ENCODE measurements at places on chromosomes 2 and 18.
A peak's percentile ranks its signal among the peaks of the same experiment; 100 is the strongest.

DNA sequence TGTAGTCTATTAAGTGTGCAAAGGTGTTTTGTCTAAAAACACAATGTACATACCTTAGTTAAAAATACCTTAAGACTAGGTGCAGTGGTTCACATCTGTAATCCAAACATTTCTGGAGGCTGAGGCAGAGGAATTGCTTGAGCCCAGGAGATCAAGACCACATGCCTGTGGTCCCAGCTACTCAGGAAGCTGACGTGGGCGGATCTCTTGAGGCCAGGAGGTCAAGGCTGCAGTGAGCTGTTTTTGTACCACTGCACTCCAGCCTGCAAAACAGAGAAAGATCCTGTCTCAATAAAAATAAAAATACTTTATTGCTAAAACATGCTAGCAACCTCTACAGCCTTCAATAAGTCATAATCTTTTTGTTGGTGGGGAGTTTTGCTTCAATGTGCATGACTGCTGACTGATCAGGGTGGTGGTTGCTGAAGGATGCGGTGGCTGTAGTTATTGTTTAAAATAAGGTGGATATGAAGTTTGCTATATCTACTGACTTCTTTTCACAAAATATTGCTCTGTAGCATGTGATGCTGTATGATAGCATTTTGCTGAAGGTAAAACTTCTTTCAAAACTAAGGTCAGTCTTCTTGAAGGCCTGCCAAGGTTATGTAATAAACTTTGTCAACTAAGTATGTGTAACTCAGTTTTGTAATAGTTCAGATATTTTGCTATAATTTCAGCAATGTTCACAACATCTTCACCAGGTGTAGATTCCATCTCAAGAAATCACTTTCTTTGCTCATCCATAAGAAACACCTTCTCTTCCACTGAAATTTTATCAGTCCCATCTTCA lies 1238.0 kb upstream of the NRXN1 start:
- no peak for DNase-seq

GRCh38 chr2:119387381-119388129 lies 20.8 kb downstream of the DBI start:
- DNase-seq, result peak; percentile 96

DNA sequence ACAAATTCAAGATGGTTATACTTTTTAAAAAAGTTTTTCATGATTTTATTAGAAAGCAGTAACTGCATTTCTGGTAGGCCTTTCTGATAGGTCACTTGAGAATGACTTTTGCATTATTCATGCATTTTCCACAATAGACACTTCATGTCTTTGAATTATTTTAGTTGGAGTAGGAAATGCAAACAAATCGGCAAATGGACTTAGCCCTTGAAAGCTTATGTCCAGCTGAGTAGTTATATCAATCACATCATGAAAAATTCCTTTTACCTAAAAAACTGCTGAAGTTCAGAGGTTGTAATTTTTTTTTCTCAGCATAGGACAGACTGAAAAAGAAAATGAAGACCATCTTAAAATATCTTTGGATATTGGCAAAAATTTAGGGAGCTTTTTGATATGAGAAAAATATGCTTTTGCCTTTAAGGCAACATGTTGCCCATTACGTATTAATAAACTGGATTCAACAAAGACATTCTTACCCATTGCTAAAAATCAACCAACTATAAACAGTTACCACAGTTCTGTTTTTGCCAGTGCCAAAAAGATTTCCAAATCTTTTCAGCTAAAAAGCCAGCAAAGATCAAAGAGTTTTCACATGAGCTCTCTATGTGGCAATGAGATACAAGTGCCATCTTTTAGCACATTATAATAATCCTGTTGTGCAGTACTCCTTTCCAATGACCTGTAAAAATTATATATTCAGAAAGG lies 45.5 kb upstream of the FRZB start:
- no peak for DNase-seq

- DNase-seq, result no peak
Observed at GRCh38 chr2:189010536-189010935, 36.4 kb downstream of the COL3A1 start.

DNA sequence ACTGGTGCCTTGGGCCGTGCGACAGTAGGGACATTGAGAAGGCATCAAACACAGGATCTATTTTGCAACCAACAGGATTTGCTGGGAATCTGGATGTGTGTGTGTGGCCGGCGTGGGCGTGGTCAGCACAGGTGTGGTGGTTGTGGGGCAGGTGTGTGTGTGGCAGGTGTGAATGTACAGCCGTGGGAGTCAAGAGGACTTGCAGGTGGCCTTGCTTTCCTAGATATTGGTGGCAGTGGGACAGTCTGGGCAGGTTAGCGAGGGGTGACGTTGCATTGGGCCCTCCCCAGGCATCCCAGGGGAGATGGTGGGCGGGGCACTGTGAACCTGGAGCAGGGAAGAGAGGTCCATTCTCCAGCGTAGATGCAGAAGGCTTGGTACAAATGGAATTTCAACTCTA lies 3.2 kb upstream of the LIMS2 start:
- no peak for DNase-seq

DNA sequence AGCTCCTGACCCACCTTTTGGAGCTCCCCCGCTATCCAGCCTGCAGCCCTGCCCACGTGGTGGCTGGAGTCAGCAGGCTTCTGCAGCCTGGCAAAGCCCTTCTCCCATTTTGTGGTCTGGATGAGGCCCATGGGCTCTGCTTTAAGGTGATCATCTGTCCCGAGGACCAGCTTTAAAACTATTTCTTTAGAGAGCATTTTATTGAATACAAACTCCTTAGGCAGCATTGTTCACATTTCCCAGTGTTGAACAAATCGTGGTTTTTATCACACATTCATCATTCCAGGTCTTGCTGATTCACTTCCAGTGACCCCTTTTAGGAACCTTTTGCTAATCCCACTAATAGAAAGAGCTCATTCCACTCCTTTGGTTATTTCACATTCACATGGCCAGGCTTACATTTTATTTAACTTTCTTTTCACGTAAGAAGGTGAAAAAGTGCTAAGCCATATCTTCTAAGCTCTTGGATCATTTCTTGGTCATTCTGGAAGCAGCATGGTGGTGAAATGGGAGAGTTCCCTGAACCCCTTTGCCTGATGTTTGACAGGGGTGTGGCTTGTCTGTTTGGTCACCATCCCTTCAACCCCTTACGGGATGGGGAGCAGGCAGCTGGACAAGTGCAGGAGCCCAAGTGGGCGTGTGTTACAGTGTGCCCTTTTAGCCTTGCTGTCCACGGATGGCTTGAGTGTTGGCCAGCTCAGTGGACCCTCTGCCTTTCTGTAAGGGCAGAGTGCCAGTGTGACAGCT lies 80.4 kb upstream of the RAPGEF4 start:
- no peak for DNase-seq

DNA sequence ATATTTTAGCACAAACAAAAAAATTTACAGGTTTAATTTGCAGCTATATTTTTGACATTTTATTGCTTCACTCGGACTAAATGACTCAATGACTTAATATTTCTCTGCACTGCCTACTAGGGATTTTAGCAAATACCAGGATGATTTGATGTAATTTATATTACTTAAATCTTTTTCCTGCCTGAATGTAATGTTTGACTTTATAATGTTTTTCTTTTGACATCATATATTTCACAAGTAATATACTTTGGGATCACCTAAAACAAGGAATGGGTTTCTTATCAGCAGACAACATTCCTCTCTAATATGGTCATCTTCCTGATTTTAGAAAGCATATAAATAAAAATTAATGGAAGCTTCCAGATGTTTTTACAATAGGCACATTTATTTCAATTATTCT lies 253.2 kb upstream of the EPC2 start:
- no peak for DNase-seq

DNA sequence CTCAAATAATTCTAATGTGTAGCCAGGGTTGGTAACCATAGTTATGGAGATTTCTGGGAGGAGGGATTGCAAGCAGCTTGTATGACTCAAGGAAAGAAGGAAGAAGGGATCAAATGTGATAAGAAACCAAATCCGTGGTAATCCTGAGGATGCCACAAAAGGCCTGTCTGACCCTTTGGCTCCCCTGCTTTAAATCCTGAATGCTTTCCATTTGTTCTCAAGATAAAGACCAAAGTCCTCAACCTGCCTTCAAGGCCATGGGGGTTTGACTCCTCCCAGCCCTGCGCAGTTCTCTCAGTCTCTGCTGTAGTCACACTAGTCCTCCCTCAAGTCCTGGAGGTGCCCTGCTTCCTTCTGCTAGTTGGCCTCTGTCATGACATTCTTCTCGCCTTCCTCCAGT lies 74.0 kb downstream of the SUMO1 start:
- DNase-seq, result no peak

DNA sequence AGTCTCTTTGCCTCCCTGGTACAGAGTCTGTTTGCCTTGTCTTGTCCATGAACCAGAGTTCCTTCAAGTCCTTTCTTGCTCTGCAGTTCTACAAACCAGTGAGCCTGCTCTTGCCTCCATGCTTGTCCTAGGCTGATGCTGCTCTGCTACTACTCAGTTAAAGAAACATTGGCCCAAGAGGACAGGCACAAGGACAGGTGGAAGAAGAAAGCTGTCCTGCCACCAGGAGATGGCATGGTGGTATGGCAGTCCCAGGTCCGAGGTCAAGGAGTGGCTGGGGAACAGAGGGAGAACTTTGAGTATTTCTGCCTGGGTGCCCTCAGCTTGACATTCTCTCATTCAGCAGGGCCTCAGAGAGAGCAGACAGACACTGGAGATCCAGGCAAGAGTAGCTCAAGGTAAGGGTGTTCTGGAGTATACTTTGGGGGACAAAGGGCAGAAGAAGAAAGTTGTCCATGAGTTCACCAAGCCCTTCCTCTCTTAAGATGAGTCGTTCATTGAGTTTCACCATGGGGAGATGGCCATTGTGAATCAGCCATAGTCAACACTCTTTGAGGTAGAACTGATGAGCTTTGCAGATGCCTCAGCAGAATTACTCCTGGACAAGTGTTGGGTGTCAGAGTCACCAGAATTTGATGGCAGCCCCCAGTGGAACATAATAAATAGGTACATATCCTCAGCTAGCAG lies 20.4 kb downstream of the TTC32 start:
- peak; percentile 37 for DNase-seq

DNA sequence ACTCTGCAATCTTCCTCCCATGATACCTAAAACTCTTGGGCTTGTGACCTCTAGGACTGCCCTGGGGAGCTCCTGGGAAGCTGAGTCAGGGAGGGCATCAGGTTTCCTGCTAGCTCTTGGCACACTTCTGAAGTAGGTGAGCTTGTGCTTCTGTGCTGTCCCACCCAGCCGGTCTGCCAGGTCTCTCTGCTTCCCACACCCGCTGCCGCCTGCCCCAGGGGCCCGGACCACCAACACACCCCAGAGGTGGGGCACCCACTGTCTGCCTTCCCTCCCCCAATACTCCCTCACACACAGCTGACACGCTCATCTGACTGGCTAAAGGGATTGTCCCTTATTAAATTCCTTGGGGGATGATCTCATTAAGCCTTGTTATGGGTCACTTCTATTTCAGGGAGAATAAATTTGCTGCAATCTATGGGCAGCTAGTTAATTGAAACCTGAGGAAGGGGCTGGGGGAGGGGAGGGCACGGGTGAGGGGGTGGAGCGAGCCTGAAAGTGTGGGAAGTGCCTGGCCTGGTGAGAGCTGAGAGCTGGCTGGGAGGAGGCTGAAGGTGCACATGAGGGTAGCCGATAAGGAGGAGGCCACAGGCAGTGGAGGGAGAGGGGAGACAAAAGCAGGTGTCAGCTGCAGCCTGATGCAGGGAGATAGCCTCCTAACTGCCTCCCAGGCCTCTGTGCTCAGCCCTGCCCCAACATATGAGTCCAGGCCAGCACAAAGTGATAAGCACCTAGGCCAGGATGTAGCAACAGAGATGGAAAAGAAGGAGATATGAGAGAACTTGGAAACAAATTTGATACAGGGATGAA lies 48.8 kb downstream of the HAUS1 start:
- no peak for DNase-seq

DNA sequence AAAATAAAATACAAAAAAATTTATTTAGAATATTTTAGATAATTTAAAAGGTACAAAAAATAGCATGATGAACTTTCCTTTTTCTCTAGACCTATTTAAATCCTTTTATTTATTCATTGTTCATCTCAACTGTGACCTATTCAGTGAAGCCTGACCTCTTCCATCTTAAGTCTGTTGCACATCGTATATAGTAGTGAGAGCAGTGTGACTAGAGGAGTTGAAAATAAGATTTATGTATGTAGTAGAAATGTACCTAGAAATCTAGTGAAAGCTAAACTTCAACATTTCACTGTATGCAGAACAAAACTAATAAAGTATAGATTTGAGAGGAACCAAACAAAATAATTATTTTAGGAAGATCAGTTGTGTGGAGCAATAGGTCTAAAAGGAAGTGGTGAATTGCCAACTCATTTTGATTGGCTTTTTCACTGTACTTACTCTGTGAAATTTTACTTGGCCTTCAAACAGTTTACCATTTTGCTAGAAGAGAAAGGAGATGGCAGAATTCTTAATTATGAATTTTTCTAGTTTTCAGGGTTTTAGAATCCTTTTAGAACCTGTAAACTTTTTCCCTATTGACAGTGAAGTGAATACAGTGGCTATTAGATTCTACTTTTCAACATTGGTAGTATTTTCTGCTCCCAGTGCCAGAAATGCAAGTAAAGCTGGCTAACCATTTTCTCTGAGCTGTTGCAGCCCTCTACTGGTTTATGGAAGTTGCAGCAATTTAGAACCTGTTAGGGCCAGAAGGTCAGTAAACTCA lies 11.0 kb downstream of the ANKRD12 start:
- DNase-seq, result peak; percentile 78

- no peak for DNase-seq
Observed at GRCh38 chr2:23835988-23836387, 90.9 kb downstream of the ATAD2B start.

DNA sequence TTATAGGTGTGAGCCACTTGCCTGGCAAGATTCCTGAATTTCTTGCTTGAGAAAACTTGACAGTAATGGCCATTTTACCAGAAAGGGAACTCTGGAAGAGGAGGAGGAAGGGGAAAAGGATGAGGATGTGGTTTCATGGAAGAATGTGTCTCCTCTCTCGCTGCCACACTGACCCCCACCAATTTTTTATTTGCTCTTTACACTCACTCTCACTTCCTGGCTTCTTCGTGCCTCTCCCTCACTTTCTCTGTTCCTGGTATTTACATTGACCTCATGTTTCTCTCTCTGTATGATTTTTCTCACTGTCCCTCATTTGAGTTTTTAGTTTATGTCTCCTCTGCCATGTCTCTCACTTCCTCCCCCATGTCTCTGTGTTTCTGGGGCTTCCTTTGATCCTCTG lies 134.5 kb upstream of the CAB39 start:
- DNase-seq, result no peak

GRCh38 chr2:164847981-164848741 lies 6.5 kb upstream of the COBLL1 start:
- no peak for DNase-seq

- DNase-seq, result no peak
Observed at GRCh38 chr2:163736433-163737189, 803 bp upstream of the FIGN start.

All from inflammatory macrophage treated with lipopolysaccharide for 4 hours (primary cell).